GM03348 (cell line): ENCODE measurements at places on chromosomes 1 and 21.

DNA sequence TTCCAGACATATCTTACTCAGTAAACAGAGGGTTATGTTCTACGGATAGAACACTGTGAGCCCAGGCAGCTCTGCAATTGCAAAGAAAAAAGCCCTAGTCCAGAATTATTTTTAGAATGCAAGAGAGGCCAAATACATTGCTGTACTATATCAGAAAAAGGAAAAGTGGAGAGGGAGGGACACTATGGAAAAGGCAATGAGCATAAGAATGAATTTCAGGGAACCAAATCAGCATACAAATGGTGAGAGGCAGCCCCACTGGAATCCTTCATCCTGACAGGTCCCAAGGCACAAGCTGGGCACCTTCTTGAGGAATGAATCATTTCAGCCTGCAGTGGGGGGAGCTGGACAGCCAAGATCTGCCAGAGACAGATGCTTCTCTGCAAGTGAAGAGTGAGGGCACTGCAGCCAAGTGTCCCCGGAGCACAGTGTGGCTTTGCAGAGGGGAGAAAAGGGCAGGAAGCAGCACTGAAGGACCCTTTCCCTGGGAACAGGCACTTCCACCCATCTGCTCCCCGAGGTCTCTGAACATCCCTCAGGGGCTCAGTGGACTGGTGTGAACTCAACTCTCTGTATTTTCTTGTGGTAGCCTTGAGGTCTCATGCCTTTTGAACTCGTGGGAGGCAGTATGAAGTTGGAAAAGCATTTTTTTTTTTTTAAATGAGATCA lies 115.6 kb downstream of the XCL2 start:
- DNase-seq = peak; percentile 80

GRCh38 chr1:70666381-70667140 lies 255.5 kb downstream of the CTH start:
- no peak for DNase-seq

DNA sequence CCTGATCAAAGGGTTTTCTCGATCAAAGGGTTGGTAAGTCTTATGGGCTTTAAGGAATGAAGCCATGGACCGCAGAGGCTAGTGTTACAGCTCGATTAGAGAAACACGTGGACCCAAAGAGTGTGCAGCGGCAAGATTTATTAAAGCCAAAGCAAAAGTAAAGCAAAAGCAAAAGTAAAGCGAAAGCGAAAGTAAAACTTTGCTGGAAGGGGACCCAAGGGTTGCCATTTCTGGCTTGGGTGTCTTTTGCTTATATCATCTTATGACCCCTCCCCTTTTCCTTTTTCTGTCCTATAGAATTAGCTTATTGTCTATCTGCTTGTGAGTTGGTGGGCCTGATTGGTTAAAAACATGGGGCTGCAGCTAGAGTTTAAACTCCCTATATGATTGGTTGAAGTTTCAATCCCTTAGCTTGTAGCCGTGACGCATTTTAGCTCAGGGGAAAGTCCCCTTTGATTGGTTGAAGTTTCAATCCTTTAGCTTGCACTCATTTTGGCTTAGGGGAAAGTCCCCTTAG lies 957.0 kb downstream of the AMY1C start:
- DNase-seq = peak; percentile 26

DNA sequence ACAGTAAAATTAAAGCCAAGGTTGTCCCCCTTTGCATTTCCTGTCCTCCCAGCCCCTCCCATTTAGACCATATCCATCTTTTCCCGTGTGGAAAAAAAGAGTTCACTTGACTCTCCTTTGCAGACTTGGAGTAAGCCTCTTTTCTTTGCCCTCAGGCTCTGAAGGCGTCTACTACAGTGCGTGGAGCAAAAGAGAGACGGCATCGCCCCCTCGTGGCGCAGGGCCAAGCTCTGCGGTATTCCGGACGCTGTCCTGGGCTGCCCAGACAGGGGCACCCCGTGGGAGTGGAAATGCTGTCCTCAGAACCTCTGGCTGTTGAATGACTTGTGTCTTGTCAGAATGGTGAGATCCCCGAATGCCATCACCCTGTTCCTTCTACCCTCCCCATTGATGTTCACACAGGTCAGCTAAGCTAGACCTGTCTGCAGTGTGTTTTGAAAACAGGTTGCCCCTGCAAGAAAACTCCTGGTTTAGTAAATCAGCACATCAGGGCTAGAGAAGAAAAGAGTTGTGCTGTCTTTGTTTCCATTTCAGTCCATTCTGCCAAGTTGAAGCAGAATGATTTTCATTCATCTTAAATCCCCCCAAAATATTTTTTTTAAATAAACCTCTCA lies 12.3 kb upstream of the GJA8 start:
- peak; percentile 42 for DNase-seq

DNA sequence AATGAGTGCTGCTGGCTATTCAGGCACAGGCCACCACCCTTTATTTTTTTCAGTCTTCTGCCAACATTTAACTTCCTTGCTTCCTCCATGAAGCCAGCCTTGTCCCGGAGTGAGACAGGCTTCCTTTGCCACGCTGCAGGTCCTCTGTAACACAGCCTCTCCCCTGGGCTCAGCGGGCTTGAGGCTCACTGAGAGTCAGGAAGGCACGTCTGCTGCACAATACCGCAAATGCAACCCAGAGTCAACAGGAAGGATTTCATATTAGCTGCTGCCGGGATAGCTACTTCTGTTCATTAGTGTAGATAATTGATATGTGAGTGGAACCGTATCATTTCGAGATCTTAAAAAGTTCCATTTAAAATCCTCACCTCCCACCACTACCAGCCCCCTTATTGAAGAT lies 22.5 kb downstream of the MYOG start:
- DNase-seq = no peak

DNA sequence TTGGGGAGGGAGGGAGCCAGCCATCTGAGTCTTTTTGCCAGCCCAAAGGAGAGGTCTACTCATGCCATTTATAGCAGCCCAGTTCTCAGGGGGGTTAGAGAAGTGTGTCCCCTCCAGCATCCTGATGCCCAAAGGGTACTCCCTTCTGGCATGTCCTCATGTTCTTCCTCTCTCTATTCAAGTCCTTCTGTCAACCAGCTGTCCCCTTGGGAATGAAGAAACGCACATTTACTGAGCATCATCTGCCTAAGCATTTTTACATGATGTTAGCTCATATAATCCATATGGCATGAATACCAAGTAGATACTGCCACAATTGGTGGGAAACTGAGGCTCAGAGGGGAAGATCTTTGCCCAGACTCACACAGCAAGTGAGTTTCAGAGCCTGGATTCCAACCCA lies 14.8 kb upstream of the TACSTD2 start:
- no peak for DNase-seq

DNA sequence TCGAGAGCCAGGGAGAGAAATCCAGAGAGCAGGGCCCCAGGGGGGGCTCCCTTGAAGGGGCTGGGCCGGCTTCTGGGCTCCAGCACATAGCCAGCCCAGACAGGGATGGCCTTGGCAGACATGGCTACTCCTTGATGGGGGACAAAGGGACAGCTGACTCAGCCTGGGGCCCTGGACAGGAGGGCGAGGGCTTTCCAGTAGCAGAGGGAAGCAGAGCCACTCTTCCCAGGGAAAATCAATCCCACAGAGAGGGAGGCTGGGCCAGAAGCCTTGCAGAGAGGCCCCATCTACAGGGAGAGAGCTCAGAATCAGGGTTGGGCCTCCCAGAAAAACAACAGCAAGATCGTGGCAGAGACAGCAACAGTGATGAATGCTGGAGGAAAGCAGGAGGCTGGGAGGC lies 15.6 kb downstream of the IGFN1 start:
- no peak for DNase-seq

- DNase-seq = no peak
These were observed 14.7 kb upstream of the TRAF3IP3 start for GRCh38 chr1:209741193-209741592.

DNA sequence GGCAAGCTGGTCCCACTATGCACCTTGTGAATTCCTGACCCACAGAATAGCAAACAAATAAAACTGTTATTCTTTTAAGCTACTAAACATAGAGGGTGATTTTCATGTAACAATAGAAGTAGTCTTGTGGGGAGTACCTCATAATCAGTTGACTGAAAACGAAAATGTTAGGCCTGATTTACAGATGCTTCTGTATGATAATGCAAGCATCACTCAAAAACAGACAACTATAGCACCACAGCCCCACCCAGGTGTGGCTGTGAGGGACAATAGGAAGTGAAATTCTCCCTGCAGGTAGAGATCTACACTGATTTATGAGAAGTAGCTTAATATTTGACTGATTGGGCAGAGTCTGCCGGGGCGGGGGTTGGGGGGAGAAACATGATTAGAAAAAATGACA lies 26.5 kb upstream of the KRTAP19-8 start:
- no peak for DNase-seq
